ENCODE measurements at places on chromosomes 7 and 10.

DNA sequence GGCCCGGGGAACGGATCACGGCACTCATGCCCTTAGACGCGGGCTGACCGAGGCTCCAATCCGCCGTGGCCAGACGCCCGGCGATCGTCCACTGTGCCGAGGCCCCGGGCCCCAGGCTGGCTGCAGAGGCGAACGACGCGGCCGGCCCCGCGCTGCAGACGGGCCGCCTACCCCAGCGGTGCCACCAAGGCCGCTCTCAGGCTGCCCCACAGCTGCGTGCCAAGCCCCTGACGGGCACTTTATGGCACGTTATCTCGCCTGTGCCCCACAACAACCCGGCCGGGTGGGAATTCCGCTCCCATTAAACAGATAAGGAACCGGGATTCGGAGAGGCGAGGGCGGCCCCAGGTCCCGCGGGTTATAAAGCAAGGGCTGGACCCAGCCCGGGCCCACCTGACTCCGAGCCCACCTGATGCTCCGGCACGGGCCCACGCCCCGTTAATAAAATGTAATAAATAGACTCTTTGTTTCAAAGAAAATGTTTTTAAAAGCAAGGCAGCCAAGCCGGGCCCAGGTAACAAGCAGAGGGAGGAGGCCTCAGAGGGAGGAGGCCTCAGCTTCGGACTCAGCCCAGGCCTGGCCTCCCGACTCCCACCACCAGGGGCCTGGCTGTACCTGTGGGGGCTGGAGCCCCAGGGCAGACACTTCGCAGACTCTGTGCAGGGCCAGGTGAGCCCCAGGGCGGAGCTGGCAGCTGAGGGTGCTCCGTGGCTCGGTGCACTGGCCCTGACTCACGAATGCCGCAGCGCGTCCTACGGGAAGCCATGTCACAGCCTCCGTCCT, 79.7 kb downstream of the FOXL3 start:
- DNase-seq, result no peak

- no peak for DNase-seq
Observed at GRCh38 chr7:124896001-124896400, 33.6 kb downstream of the POT1 start.

GRCh38 chr7:69335331-69335730, 262.9 kb upstream of the AUTS2 start:
- no peak for DNase-seq

- DNase-seq, result peak; percentile 49
Observed at GRCh38 chr10:29486433-29486832, 148.3 kb downstream of the SVIL start.

DNA sequence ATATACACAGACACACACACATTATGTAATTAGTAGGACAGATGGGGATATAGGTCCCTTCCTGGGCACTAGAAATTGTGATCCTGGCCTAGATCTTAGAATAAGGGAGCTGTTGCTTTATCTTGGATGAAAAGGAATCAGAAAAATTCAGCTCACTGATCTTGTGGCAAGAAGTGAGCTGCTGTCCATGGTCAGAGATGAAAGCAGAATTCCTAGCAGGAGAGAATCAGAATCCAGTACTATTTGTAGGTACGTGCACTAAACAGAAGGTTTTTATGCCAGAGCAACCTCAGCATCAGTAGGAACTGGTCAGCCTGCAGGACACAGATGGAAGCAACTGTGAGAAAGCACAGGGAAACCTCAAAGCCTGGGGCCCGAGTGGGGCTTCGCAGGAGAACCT, 549.2 kb upstream of the POM121L12 start:
- no peak for DNase-seq

GRCh38 chr7:74362266-74362665, 73.1 kb downstream of the CLIP2 start:
- DNase-seq, result no peak

- DNase-seq, result no peak
Observed at GRCh38 chr10:867807-868206, 63.7 kb downstream of the LARP4B start.

DNA sequence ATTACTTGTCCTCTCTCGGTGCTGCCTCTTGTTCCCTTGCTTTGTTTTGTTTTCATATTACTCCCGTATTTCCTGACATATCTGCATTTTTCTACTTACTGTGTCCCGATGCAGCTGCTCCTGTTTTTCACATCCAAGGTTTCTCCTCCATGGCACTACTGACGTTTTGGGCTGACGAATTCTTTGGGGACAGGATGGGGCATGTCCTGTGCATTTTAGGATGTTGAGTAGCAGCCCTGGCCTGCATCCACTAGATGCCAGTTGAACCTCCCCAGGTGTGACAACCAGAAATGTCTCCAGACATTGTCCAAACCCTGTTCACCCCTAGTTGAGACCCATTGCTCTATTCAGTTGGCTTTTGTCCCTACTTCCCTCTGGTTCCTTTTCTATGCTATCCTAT, 12.4 kb downstream of the ZNF789 start:
- no peak for DNase-seq

GRCh38 chr10:131974034-131974817, 7.5 kb downstream of the BNIP3 start:
- no peak for DNase-seq

GRCh38 chr7:99386584-99387238, 12.2 kb downstream of the ARPC1B start:
- DNase-seq, result peak; percentile 76

DNA sequence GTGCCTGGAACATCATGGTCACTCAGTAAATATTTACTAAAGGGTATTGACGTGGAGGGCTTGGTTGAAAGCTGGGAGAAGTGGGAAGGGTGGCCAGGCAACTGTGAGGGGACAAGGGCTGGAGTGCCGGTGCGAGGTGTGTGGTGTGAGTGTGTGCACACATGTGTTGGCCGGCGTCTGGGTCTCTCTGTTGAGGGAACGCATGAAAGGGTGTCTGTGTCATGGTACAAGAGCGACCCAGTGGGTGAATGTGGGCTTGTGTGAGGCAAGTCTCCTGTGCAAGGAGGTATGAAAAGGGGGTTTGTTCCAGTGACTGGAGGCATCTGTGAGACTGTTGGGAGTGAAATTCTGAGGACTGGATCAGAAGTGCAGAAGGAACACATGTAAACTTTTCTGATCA, 29.4 kb upstream of the UCMA start:
- no peak for DNase-seq

DNA sequence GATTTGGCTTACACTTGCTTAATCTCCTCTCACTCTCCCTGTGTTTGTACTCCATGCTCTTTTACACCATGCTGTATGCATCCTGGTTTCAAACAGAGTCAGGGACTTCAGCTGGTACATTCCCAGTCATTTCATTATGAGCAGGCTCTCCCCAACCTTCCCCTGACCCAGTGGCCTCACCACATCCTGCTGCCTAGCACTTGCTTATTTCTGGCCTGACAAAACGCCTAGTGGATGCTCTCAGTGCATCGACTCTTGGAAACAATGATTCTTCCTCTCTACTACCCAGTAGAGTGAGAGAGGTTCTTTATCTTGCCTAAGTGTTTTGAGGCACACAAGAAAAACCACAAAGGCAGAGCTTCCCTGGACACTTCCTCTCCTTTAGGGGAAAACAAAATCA, 63.4 kb downstream of the CAV1 start:
- peak; percentile 44 for DNase-seq

DNA sequence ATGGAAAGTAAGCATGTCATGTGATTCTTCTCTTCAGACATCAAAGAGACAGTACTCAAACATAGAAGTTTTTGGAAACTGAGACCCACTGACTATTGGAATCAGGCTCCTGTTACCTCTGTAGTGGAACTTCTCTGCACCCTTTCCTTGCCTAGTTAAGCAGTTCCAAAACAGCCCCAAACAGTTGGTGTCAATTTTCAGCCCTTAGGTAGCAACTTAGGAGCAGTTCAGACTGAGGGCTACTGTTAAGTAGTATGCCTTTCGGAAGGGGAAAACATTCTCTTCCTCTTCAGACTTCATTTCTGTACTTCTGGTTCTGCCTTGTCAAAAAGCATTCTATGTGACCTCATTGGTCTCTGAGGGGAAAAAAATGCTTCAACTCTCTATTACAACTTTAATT, 85.7 kb downstream of the ZNF277 start:
- peak; percentile 12 for DNase-seq

- peak; percentile 29 for DNase-seq
Observed at GRCh38 chr7:16801111-16801542, 3.7 kb downstream of the AGR2 start.

DNA sequence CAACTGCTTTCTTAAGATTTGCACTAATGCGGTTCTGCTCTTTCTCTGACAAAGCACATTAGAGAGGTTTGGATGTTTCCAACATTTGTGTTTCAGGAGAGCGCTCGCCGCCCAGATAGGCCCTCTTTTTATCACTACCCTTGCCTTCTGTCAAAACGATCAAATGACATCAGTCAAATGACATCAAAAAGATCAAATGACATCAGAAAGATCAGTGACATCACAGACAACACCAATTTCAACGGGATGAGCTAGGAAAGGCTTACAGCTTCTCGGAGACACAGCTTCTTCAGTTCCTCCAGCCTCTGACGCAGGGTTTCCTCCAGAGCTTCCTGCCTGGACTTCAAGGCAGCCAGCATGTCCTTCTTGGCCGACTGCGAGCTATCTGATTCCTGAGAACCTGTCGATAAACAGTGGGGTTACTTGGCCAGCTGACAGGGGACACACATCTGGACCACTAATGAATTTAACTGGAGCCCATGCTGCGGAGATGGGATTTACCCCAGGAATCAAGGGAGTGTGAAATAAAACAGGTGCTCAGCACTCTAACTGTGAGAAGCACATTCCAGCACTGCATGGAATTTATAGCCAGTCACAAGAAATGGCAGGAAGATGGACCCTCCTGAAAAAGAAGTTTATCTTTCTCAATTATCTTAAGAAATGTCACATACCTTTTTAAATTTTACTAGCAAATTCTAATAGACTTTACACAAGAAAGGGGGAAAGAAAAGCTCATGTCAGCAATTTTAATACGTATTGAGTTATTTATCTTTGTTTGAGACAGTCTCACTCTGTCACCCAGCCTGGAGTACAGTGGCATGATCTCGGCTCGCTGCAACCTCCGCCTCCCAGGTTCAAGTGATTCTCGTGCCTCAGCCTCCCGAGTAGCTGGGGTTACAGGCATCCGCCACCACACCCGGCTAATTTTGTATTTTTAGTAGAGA, 88.2 kb downstream of the PRPF18 start:
- DNase-seq, result peak; percentile 10

GRCh38 chr7:964401-965231, 10.1 kb upstream of the ADAP1 start:
- DNase-seq, result peak; percentile 71

DNA sequence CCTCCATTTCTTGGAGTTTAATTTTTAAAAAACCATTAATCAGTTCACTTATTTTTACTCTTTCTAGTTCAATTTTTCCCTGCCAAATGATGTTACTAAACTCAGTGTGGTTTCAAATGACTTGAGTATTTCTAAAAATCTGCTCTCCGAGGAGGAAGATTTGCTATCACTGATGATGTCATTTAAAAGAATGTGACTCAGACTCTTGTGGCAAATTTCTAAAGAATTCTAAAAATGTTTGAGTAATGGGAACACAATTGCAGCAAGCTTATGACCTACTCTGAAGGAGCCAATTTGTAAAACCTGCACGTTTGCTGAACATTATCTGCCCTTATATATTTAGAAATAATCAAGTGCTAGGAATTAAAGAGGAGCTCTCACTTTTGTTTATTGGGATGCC, 88.6 kb downstream of the SPAG6 start:
- DNase-seq, result peak; percentile 58

GRCh38 chr7:116525298-116525912, 569 bp downstream of the CAV1 start:
- DNase-seq, result peak; percentile 16

DNA sequence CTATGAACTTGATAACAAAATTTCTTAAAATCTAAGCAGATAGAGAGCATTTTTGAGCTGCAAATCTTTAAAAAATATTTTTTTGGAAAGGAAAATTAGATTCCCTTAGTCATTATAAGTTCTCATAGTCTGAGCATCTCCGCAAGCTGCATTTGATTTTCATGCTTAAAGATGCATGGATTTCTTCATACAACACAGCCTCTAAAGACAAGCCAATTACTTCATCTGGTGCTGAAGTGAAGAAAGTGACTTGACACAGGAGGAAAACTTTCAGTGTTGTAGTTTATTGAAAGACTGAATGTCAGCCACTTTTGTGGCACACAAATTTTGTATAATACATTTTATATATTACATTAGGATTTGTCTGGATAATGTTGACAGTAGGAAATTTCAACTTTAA, 22.5 kb downstream of the SEMA3D start:
- DNase-seq, result no peak

- no peak for DNase-seq
Observed at GRCh38 chr10:86690657-86691084, 22.4 kb downstream of the LDB3 start.

DNA sequence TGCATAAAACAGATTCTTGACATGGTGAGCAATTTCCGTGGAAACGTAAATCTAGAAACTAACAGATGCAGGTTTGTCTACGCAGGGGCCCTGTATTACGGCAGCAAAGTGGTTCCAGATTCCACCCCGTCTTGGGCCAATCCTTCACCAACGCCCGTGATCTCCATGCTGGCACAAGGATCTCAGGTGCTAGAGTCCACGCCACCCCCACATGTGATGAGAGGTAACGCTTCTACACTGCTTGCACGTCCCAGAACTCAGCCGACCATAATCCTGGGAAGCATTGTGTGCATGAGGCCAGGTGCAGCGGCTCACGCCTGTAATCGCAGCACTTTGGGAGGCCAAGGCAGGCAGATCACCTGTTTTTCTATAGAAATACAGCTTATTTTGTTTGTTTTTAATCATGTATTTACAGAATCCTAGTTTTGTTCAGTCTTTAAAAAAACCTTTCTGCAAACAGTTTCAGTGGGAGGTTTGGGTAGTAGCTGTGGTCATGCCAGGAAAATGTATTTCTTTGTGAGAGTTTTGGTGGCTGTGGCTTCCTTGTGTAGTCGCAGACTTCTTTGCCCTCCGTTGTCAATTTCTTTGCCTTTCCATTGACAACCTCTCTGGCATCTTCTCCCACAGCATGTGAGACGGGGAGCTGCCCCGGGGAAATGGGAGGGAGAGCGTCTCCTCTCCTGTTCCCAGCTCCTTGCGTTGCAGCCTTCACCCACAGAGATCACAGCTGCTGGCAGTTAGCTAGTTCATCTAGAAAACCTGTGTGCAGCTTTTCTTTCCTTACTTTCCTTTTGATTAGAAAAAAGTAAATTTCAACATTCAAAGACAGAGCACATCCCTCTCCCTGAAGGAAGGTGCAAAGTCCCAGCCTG, 35.7 kb downstream of the ITIH2 start:
- no peak for DNase-seq

DNA sequence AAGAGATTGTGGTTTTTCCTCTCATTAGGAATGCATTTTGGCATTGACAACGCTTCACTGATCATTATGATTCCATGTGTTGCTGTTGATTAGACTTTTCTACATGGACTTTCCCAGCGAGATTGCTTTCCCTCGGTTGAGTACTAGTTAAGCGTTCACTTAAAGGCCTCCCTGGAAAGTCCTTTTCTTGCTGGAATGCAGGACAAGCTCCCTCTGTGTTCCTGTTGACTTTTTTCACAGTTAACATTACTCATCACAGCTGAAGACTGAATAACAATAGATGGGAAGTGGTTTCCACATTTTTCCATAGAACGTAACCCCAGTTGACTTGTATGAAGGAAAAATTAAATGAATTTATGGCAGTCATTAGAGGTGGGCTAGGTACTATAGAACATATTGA, 2.6 kb upstream of the CAV1 start:
- DNase-seq, result no peak

- no peak for DNase-seq
Observed at GRCh38 chr10:373526-374309, 238.5 kb downstream of the ZMYND11 start.

Data from suppressor macrophage (primary cell).